Posterior vena cava (tissue), 2 donors: ENCODE measurements at places on chromosomes 2 and 18. TPM values are rescaled to one million over a fixed set of nuclear protein-coding genes. Genes with fewer than 3 reads are reported as not detected.

The MC5R gene
- total RNA-seq, result not detected

GRCh38 chr2:119849838-119850565 lies 90.3 kb downstream of the PTPN4 start:
- DNase-seq, result no peak

- DNase-seq, result no peak
Measured at GRCh38 chr2:67156796-67157195, 240.3 kb upstream of the ETAA1 start.

The ERICH2 gene
- total RNA-seq, result not detected

DNA sequence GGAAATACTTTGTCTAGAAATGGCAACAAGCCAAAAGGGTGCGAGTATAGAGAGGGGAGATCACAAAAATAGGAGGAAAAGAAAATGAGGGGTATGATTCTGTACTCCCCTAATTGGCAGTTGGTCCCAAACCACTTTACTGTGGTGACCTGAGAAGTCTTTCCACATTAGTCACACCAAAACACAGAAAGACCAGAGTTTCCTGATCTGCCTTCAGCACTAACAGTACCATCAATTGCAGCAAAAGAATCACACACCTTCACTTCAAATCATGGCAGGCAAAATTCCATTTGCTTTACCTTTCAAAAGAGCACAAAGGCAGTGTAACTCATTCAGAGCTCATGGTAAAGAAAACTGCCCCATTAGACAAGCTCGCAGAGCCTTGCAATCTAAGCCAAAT lies 86.8 kb downstream of the ALK start:
- DNase-seq, result no peak

The VSNL1 gene
- not detected for total RNA-seq

GRCh38 chr2:150234787-150235446 lies 252.6 kb downstream of the RND3 start:
- DNase-seq, result no peak

GRCh38 chr18:4384932-4385331 lies 70.2 kb downstream of the DLGAP1 start:
- DNase-seq, result no peak

The GCG gene
- not detected for total RNA-seq

GRCh38 chr18:78180741-78181140 lies 798.9 kb upstream of the SALL3 start:
- no peak for DNase-seq

DNA sequence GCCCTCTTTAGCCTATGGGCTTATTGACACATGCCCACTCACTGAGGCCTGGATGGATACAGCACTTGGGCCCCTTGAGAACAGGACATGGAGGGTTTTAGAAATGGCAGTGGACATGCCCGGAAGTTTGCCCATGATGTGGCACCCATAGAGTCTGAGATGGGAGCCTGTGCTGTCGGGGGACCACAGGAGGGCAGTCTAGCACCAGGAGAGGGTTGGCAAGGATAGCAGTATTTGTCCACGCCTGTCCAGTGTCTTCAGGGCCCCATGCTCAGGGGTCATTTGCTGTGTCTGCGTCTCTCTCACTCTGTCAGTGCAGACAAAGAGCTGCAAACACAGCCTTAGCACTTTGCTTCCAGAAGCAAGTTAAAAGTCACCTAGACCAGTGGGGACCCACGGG lies 48.7 kb downstream of the IL1RL2 start:
- DNase-seq, result no peak

DNA sequence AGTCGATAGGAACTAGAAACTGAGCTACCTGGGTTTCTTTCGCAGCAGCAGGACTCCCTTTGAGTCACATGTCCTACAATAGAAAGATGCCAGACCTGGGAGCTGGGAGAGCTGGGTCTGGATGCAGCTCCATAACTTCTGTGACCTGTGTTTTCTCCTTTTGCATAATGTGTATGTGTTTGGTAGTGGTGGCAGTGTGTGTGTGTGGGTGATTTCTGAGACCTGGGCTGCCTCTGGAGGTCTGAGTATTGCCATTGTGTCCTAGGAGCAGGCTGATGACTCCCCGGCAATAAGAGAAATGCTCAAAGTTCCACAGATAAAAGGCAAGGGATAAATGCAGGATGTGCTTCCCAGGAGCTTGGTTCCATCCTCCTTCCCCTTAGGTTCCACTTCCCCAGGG lies 6.4 kb downstream of the WNT10A start:
- DNase-seq, result peak; percentile 20

The DSG2 gene
- 2.2 TPM for total RNA-seq

DNA sequence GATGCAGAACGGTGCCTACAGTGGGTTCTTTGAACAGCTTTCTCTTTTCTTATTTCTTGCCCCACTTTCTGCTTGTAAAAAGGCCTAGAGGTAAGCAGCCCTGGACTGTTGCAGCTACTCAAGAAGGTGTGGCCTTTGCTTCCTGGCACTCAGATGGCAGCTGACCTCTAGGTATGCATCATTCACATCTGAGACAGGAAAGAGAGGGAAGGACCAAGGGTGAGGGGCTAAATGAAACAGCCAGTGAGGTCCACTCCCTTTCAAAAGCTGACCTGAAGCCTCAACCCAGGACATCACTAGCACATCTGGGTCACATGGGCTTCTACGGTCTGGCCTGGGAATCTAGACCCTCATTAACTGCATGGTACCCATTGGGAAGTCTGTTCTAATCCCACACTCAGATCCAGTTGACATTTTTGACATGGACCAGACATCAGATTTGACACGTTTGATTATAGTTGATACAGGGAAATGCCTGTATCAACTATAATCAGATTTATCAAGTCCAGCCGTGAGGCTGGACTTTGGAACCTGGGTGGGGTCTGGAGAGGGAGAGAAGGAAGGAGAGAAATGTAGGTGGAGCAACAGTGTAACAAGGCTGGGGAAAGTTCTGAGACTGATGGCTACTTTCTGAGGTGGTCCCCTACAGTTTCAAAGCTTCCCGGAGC lies 60.2 kb downstream of the E2F6 start:
- no peak for DNase-seq

The PTH2R gene
- not detected for total RNA-seq

- no peak for DNase-seq
Measured at GRCh38 chr2:25307949-25308557, 33.7 kb downstream of the DNMT3A start.

GRCh38 chr2:121185571-121186074 lies 99.4 kb downstream of the TFCP2L1 start:
- DNase-seq, result no peak

GRCh38 chr2:122451040-122451439 lies 695.6 kb downstream of the TSN start:
- DNase-seq, result no peak

- no peak for DNase-seq
Measured at GRCh38 chr2:6650311-6650710, 215.4 kb downstream of the CMPK2 start.

DNA sequence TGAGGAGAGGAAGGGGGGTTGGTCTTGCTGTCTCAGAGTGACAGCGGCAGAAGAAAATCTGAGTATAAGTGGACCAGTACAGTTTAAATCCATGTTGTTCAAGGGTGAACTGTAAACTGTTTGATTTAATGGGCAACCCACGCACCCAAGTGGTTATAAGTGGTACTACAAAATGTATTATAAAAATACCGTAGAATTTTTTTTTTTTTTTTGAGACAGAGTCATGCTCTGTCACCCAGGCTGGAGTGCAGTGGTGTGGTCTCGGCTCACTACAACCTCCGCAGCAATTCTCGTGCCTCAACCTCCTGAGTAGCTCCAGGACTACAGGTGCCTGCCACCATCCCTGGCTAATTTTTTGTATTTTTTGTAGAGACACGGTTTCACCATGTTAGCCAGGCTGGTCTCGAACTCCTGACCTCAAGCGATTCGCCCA lies 2.1 kb upstream of the CHCHD5 start:
- DNase-seq, result no peak

DNA sequence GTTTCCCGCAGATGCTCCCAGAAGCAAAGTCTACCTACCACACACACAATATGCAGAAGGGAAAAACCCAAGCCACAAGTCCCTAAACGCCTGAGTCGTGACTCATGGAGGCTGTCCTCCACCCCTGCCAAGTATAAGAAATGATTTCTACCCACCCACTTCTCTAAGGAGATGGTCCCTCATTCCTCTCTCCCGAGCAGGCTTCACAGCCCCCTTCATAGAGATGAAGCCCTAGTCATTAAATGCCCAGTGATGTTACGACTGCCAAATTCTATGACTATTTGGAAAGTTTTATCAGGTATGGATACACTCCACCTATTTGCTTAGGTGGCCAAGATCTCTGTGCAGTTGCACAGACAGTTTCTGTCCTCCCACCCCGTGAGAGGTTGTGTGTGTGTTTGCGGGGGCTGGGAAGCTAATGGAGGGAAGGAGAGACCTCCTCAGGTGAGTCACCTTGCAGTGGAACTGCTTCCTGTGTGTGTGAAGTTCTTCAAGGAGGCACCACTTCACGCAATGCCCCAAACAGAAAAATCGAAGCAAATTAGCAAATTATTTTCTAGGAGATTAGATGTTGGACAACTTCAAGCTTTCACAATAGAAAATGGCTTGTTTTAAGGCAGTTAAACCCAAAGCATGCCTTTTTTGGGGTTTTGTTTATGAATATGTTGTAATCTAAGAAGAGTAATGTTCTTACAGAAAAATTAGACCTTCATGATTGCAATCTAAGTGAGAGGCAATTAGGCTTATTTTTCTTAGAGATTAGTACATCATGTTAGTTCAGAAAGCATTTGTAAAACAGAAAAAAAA lies 175.2 kb downstream of the TGIF1 start:
- DNase-seq, result no peak

GRCh38 chr2:212873256-212873655 lies 278.2 kb downstream of the IKZF2 start:
- DNase-seq, result no peak

DNA sequence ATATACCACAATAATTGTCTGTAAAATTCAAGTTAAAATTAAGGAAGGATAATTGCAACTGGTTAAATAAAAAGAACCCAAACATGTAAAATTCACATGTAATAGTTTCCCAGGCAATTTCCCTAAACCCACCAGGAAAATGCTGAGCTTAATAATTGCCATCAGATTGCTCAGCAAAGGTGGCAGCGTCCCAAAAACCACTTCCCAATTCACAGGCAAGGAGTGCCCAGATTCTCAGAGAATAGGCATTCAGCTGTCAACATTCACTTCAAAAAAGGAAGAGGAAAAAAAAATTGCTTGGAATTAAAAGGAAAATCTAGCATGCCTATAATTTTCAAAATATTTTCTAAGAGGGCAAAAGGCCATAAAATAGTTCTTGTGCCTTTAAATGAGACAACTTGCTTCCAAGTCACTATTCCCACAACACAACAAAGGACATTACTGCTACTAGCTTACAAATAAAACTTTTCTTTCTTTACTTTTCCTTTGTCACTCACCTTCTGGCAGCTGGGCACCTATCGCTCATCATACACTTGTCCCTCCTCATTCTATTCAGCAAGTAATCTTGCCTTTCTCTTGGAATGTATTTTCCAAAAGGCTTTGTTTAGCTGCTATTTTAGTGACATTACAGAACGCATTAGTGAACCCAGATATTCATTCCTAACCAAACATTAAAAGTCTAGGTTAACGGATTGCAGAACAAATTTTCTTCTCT lies 15.2 kb downstream of the SRBD1 start:
- DNase-seq, result peak; percentile 86

DNA sequence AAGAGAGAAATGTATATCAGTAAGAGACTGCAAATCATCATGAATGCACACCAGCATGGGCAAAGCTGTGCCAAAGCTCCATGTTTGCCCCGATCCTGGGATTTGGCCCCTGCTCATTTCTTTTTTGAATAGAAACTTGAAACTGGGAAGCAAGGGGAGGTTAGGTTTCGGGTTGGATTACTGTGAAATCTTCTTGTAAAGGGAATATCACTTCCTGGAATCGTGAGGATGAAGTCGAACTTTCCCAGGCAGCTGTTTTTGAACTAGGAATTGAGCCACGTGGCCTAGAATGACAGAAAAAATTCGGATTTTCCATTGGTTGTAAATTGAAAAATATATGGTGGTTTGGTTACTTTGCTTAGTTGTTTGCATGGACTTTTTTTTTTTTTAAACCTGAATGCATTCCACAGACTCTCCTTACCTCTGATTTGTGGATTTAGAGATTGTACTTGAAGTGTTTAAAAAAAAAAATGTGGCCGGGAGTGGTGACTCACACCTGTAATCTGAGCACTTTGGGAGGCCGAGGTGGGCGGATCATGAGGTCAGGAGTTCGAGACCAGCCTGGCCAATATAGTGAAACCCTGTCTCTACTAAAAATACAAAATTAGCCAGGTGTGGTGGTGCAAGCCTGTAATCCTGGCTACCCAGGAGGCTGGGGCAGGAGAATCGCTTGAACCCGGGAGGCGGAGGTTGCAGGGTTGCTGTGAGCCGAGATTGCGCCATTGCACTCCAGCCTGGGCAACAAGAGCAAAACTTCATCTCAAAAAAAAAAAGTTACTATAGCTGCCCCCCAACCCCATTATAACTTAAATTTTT lies 32.1 kb downstream of the GRHL1 start:
- peak; percentile 42 for DNase-seq

- DNase-seq, result no peak
Measured at GRCh38 chr18:43627848-43628530, 350.7 kb upstream of the SYT4 start.

GRCh38 chr18:11553098-11553940 lies 56.1 kb upstream of the SLC35G4 start:
- no peak for DNase-seq
